ENCODE measurements at places on chromosomes 3 and 15.

GRCh38 chr3:185549122-185549521 is 3.3 kb downstream of the LIPH start:
- no peak for DNase-seq

DNA sequence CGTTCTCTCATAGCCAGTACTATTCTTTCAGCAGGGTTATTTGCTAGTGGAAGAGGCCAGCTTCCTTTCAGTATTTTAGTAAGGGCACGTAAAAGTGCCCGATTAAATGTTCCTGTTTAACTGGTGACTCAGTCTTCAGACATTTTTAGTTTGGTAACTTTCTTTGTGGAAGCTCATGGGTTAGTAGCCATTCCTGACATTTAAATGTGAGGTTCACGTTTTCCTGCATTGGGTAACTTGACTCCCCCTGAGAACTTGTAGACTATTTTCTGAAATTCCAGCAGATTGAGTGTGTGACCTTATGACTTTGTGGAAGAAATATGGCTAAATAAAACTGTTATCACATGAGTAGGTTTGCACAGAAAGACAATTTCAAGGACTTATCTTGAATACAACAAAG is 16.9 kb downstream of the ABHD2 start:
- no peak for DNase-seq

GRCh38 chr3:194369522-194370279 is at the start of gene LRRC15:
LRRC15 (minus strand) TSS chr3:194369743; CDS start chr3:194361043, 8,700 bp downstream.
- no peak for DNase-seq

DNA sequence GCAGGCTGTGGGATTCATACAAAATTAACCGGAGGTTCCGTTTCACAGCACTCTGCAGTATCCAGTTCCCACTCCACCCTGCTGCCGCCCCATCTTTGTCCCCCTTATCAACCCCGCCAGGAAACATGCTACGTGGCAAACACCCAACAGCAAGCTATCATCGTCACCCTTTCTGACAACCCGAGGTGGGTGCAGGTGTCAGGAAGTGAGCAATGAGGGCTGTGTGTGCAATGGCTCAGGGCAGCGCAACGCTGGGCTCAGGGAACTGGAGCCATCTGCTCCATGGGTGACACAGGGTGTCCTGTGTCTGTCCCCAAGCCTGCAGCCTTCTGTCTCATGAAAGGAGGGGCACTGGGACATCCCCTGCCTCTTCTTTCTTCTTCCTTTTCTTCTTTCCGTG is 60.9 kb downstream of the ATP2B2 start:
- DNase-seq: no peak

DNA sequence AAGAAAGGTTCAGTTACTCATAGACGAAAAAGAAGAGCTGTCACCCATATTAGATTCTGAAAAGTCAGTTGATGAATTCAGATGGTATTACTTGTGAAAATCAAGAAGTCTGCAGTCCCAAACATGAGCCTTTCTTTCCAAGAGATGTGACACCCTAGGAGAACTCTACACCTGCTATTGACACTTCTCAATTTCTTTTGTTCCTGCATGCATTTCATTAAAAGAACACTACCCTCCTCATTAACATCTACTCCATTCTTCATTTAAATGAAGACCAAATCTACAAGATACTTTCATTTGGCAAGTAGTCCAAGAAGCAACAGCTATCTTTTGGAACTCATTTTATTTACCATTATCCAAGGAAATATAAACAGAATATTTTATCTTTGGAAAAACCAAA is 6.6 kb downstream of the GABRB3 start:
- DNase-seq: no peak

- no peak for DNase-seq
Observed at GRCh38 chr3:57331078-57331610, 38.7 kb upstream of the ASB14 start.

- no peak for DNase-seq
Observed at GRCh38 chr15:92840149-92840548, 60.0 kb upstream of the CHD2 start.

DNA sequence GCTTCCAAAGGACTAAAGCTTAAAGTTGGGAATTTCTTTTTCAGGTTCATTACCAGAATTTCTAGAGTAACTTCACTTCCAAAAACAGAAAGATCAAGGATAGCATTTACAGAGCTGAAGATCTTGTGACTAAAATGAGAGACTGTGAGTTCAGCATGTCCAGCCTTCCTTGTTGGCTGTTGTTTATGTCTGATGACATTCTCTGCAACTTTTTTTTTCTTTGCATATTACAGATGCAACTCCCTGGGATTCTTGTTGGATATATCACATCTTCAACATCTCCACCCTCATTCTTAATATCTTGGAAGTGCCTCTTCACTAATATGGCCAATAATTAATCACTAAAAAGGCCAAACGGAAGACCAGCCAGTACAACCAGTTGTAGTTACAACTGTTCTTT is 86.2 kb upstream of the FRMD4B start:
- no peak for DNase-seq

- no peak for DNase-seq
Observed at GRCh38 chr3:188278717-188279324, 124.9 kb downstream of the LPP start.

DNA sequence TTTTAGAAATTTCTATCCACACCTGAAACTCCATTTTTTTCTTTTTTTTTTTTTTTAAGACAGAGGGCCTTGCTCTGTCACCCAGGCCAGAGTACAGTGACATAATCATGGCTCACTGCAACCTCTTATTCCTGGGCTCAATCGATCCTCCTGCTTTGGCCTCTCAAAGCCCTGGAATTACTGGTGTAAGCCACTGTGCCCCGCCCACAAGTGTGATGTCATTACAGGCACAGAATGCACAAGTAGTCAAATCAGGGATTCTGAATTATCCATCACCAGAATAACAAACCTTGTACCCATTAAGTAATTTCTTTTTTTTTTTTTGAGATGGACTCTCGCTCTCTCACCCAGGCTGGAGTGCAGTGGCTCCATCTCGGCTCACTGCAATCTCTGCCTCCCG is 1.9 kb downstream of the UQCRC1 start:
- no peak for DNase-seq

GRCh38 chr3:44277925-44278324 is 36.2 kb downstream of the TOPAZ1 start:
- DNase-seq: no peak

DNA sequence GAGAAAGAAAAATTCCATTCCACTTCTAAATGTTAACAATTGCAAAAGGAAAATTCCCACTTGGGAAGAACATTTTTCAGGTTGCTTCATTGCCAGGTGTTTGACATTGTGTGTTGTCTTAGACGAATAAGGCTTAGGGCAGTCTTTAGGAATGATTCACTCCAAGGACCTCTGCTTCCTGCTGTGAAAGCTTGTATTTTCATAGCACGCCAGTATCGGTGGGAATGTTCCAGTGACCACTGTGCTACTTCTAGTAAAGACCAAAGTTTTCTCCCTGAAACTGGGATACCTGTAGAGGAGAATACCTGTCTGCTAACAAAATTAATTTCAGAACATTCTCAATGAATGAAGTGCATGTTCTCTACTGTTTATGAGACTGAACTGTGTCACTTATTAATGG is 64.1 kb downstream of the CDIN1 start:
- DNase-seq: no peak

DNA sequence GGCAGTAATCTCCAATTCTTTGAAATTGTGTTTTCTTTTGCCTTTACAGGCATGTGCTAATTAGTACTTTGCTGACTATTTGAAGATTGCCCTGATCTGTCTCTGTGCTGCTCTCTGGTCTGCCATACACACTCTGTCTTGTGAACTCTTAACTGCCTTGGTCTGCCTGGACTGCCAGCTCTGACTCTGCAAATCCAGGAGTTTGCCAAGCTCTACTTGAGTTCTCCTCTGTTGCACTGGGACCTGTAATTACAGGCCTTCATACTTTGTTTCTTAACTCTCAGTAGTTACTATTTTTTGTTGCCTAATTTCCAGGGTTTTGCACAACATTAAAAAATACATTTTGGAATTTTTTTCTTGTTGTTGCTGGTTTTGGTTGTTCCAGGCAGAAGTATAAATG is 155.0 kb downstream of the RSRC1 start:
- DNase-seq: no peak

- no peak for DNase-seq
Observed at GRCh38 chr15:41022487-41023090, 69.3 kb downstream of the CHAC1 start.

DNA sequence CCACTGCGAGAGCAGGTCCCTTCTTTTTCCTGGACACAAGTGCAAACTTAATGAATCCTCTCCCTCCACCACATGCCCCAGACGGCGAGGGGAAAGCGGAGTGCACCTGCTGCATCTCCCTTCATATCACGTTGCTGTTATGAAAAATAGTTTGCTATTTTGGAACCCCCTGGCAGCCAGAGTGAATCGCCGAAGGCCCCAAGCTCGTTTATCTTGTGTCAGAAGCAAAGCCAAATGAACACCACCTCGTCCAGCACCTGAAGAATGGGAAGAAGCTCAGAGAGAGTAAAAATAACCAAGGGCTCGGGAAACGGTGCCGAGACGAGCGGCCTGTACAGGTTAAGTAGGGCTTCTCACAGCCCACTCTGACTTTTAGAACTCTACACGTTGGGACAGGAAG is 394.6 kb upstream of the RORA start:
- DNase-seq: no peak

GRCh38 chr3:10725846-10726245 is 90.2 kb upstream of the SLC6A11 start:
- no peak for DNase-seq

DNA sequence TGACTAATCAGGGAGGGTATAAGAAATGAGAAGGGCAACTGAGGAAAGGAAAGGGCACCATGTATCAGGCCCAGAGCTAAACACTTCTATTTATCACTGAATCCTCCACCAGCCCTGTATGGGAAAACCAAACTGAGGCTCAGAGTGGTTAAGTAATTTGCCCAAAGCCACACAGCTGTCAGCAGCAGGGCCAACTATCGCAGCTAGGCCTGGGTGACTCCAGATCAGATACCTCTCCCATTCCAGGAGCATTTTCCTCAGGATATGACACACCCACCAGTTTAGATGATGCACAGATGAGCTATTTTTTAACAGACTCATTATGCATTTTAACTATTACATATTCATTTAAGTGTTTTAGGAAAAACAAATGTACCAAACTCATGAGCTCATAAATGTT is 14.5 kb downstream of the NUP210 start:
- DNase-seq: no peak

All from left ventricle myocardium inferior (tissue), 1 donor.